Activated naive CD8-positive, alpha-beta T cell treated with anti-CD3 and anti-CD28 coated beads, Interleukin-2, amount 10 ng/mL, durations not matched to agents 7 days and 5 days (primary cell): ENCODE measurements at places on chromosomes 16 and 17.

GRCh38 chr16:22152316-22152715 is 10.0 kb upstream of the SDR42E2 start:
- DNase-seq, result no peak

DNA sequence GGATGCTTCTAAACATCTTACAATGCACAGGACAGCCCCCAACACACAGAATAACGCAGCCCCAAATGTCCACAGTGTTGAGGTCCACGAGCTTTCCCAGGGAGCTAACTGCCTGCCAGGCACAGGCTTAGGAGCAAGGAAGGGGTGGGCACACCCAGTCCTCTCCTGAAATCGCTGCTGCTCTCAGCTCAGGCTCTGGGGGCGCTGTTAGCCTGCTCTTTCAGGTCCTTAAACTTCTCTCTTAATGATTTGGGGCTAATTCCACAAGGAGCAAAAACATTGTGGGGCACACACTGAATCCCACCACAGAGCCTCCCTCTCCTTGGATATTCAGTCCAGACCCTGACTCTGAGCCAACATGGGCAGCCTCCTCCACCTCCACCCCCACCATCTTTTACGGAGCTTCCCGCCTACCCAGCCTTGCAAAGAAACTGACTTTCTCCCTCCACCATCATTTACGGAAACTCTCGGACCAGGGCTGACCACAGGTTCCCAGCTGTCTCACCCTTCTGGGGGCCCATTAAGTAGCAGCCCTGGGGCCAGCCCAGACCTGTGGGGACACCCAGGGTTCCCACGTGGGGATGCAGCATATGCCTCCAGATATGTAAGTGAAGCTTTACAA is 1.1 kb downstream of the CD300H start:
- DNase-seq, result peak; percentile 57

DNA sequence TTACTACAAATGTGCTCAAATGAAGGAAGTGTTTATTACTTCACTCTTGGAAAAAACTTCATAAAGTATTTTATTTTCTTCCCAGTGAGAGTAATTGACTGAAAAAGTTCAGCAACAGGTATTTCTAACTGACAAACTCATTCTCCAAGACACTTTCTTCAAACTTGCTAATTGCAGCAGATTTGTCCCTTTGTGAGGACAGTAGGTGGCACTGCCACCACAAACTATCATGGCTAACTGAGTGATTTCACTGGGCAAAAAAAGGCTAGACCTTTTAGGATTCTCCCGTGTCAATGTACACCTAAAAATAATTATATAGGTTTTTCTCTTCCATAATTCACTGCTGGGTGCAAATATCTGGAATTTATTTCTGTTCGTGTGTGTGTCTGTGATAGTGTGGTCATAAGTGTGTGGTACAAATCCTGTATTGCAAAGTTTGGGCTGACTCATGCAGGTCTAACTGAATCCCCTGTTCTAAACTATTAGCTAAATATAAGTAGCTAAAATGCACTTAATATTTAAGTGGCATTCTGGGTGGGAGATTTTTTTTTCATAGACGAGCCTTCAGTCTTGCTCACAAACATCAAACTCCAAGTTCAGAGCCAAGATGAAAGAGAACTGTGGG is 3.9 kb downstream of the HS3ST3A1 start:
- DNase-seq, result no peak

GRCh38 chr17:78233678-78234077 is 2.2 kb downstream of the TMEM235 start:
- no peak for DNase-seq

GRCh38 chr17:65294181-65294719 is 157.1 kb downstream of the RGS9 start:
- DNase-seq, result peak; percentile 58

GRCh38 chr17:81414756-81415516 is 19.7 kb downstream of the BAHCC1 start:
- DNase-seq, result no peak

DNA sequence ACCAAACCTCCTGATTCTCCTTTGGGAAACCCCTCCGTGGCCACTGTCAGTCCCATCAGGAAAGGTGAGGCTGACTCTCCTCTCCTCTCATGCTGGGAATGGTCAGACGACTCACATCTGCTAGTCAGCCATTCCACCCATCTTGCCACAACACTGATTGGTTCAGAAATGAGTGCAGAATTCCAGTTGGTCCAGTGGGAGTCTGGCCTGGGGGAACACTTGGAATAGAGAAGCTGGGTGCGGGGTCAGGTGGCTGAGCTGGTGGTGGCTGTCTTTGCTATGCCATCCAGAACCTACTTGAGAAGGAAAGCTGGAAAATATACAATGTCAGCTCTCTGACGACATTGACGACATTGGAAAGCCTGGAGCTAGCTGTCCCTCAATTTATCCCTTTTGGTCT is 23.6 kb upstream of the PLLP start:
- no peak for DNase-seq

DNA sequence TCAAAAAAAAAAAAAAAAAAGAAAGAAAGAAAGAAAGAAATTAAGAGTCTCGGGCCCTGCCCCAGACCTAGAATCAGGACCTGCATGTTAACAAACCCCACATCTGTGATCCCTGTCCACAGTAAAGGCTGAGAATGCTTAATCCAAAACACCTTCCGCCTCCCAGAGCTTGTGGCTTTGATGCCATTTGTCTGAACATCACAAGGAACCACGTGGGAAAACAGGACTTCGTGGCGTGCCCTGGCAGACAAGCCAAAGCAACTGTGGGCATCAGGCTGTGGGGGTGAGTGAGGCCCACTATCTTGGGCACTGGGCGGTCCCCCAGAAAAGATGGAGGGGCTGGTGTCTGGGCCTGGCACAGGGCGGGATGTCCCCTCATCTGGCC is 173.4 kb upstream of the CIBAR2 start:
- no peak for DNase-seq

- DNase-seq, result no peak
Observed at GRCh38 chr17:39261286-39261685, 35.5 kb upstream of the STAC2 start.

GRCh38 chr16:51114382-51114781 is 36.7 kb downstream of the SALL1 start:
- no peak for DNase-seq

DNA sequence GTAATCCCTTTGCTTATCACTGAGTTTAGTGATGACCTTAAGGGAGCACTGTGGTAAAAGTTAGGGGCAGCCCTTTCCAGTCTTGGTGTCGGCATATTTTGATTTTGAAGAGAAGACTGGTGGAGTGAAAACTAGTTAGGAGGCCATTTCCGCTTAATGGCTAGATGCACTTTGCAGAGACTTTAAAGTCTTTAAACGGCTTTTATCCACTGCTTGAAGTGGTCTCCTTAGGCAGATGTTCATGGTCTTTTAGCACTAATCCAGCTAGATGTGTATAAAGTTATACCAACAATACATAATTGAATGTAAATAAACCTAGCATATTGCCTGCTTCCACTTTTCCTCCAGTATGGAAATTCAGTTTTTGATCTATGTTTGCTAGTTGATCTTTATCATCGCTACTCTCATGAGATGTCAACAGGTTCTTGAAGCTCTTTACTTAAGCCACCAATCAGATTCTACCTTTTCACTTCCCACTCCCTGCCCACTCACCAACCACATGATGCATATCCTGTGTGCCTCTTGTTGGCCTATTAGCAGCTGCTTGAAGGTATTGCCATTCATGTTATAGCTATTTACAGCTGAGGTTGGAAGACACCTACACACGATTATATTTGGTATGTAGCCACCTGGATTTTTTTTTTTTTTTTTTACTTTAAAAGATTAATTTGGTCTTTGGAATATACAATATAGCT is 132.0 kb downstream of the NLK start:
- no peak for DNase-seq

DNA sequence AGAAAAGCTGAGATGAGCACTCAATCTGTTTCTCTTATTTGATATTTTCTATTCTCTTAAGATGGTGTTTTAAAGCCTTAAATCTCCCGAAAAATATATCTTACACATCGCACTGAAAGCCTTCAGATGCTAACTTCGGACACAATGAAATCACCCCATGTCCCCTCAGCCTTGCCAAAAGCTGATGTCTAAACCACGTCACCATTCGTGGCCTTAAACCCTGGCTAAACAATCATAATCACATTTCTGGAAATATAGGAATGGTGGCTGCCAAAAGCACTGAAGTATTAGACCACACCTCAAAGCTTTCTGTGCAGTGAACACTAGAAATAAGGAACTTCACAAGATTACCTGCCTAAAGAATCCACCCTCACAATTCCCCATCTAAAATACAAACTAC is 402.7 kb downstream of the SOX9 start:
- no peak for DNase-seq

- no peak for DNase-seq
Observed at GRCh38 chr17:32786169-32786568, 90.8 kb downstream of the MYO1D start.

- DNase-seq, result no peak
Observed at GRCh38 chr16:65772134-65772732, 594.3 kb upstream of the CDH5 start.

DNA sequence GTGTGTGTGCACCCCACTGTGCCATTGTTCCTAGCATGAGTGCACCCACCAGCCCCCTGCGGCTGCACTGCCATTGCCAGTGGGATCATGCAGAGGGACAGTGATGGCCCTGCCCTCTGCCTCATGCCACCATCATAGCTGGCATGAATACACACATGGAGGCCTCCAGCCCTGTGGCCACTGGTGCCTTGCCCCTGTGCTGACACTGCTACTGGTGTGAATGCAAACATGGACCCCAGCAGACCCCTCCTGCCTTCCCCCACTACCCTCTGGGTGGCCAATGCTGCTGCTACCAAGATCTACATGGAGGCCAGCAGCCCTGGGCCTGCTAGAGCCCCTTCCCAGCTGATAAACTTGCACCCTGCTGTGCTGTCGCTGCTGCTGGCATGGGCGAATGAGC is 995.5 kb upstream of the GOT2 start:
- DNase-seq, result no peak

DNA sequence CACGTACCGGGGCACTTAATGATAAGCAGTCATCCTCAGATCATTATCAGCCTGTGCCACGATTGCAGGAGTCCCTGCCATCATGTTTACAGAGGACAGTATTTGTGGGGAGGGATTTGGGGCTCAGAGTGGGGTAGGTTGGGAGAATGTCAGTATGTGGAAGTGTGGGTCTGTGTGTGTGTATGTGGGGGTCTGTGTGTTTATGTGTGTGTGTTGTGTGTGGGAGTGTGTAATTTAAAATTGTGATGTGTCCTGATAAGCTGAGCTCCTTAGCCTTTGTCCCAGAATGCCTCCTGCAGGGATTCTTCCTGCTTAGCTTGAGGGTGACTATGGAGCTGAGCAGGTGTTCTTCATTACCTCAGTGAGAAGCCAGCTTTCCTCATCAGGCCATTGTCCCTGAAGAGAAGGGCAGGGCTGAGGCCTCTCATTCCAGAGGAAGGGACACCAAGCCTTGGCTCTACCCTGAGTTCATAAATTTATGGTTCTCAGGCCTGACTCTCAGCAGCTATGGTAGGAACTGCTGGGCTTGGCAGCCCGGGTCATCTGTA is 13.5 kb upstream of the EFCAB13 start:
- DNase-seq, result no peak

DNA sequence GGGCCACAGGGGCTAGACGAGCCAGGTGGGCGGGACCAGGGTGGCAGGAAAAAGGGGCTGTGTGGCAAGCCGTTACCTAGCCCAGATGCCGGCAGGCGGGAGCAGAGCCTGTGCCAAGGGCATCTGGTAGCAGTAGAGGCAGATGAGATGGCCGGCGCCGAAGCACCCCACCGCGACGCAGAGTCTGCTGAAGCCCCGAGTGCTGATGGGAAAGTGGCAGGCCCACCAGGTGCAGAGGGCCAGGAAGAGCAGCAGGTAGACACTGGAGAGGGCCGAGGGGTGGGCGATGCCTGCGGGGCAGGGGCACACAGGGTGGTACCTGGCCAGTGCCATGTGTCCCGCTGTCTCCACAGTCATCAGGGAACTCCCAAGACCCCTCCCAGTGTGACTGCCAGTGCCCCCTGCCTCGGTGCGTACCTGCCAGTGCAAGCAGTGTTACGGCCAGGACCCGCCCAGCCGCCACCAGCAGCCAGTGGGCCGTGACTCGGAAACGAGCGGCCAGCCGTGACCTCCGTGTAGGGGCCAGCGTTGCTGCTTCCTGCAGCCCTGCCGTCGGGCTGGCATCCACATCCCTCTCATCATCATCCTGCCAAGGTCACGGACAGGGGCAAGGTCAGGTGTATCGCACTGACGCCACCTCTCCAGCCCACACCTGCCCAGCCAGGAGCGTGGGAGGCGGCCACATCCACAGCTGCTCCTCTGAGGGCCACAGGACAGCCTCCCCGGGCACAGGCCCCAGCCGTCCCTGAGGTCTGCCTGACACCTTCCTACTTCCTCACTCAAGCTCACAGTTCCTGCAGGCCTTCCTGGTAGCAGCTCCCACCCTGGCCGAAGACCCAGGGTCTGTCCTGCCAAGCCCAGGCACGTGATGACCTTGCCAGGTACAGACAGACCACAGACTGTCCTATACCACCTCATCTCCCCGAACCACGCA is 32.1 kb downstream of the CTU2 start:
- no peak for DNase-seq

DNA sequence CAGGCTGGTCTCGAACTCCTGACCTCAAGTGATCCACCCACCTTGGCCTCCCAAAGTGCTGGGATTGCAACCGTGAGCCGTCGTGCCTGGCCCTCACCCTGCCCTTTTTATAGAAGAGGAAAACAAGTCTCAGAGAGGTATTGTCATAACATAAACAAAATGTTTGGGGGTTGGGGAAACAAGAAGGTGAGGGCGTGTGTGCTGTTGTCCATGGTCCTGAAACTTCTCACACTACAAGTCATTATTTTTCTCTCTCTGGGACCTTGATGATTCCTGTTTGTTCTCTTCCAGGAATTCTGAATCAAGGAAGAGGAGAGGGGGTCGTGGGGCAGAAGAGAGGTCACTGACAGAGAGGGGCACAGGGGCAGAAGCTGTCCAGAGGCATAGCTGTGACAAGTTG is 160.2 kb upstream of the LHX1 start:
- no peak for DNase-seq

- no peak for DNase-seq
Observed at GRCh38 chr16:86476956-86477534, 33.3 kb upstream of the FOXF1 start.

DNA sequence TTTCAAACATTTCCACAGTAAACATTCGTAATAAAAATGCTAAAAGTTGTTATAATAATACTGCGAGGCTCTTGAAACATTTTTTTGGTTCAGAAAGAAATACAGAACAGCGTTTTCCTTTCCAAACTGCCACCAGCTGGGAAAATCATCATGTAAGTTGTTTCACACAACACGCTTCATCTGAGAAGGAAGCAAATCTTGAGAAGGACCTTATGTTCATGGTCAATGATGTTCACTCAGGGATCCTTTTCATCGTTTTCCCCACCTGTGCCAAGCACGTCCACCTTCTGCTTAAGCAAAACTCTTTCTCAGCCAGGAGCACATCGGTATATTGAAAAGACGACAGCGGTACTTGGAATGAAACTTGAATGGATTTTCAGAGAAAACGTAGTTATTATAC is 274.5 kb upstream of the ELAC2 start:
- DNase-seq, result no peak

- no peak for DNase-seq
Observed at GRCh38 chr16:47778106-47778801, 317.1 kb downstream of the PHKB start.
